MCF 10A (cell line): ENCODE measurements at places on chromosomes 2 and 18.

GRCh38 chr2:64157792-64158191 lies 13.6 kb upstream of the PELI1 start:
- no peaks in the 10 kb centered on the region for H3K36me3 ChIP-seq
- H3K4me3 ChIP-seq = no peak overlapping the region
- H3K27ac ChIP-seq = peak overlapping the region; percentile 2

DNA sequence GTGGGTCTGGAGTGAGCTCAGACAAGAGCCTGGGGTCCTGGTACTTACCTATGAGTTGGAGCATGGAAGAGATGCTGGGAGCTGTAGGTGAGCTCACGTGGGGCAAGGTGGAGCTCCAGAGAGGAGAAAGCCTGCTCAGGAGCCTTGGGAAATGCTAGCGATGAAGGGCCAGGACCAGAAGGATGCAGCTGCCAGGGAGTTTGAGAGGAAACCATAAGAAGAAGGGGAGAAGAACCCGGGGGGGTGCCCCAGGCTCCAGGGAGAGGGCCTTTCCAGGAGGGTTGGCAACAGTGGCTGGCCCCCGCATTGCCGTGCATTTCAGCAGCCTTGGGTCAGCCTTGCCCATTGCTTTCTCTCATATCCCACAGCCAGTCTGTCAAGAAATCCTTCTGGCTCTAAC lies 268.7 kb downstream of the GLI2 start:
- DNase-seq = no peak
- no peak overlapping the region for H3K4me3 ChIP-seq
- no peaks in the 10 kb centered on the region for H3K27me3 ChIP-seq
- peaks cover 12% of the 10 kb centered on the region for H3K4me1 ChIP-seq
- no peak overlapping the region for H3K27ac ChIP-seq
- H3K36me3 ChIP-seq = no peaks in the 10 kb centered on the region

DNA sequence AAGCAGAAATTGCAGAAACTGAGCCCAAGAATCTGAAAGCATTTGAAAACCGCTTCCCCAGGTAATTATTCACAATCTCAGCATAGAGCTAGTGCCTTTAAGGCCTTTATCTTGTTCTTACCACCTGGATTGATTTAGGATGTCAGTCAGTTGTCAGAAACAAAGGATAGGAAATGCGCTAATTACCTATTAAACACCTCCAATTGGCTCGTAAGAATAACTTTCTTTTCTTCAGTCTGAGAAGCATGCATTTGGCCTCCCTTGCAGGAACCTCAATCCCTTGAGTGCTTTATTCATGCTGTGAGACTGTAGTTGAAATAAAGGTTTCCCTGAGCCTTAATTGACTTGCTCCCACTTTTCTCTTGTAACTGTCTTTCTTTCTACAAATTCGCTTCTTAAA lies 400.3 kb upstream of the LRATD1 start:
- H3K36me3 ChIP-seq = no peaks in the 10 kb centered on the region
- no peak overlapping the region for H3K4me3 ChIP-seq
- DNase-seq = no peak
- H3K4me1 ChIP-seq = no peaks in the 10 kb centered on the region
- H3K27me3 ChIP-seq = no peaks in the 10 kb centered on the region

GRCh38 chr2:196448407-196449079 lies 191.0 kb upstream of the CCDC150 start:
- H3K27me3 ChIP-seq = no peaks in the 10 kb centered on the region
- no peak overlapping the region for H3K4me3 ChIP-seq
- no peak for DNase-seq
- no peaks in the 10 kb centered on the region for H3K4me1 ChIP-seq
- H3K36me3 ChIP-seq = no peaks in the 10 kb centered on the region
